ENCODE measurements at places on chromosomes 11 and 22.
A peak's percentile ranks its signal among the peaks of the same experiment; 100 is the strongest.

- no peak for DNase-seq
Measured at GRCh38 chr11:122173587-122173986, 57.6 kb upstream of the BLID start.

- DNase-seq, result no peak
Measured at GRCh38 chr11:32704775-32705174, 89.7 kb downstream of the CCDC73 start.

DNA sequence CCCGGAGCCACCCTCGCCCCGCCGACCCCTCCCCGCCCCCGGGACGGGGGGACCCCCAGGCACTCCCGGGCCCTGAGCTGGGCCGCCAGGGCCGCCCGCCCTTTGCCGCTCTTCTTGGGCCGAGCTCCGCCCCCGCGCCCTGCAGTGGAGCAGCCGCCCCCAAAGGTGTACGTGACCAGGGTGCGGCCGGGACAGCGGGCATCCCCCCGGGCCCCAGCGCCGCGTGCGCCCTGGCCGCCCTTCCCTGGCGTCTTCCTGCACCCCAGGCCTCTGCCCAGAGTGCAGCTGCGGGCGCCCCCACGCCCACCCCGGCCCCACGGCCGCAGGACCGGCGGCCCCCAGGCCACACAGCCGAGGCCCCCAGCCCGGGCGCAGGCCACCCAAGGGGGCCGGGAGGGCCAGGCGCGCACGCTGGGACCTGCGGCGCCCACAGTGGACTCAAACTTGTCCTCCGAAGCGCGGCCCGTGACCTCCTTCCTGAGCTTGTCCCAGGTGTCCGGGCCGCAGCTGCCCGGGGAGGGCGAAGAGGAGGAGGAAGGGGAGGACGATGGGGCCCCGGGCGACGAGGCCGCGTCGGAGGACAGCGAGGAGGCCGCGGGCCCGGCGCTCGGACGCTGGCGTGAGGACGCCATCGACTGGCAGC is 7.4 kb downstream of the B4GALNT4 start:
- DNase-seq, result no peak

GRCh38 chr11:10295064-10295901 is 1.3 kb upstream of the SBF2 start:
- DNase-seq, result no peak

DNA sequence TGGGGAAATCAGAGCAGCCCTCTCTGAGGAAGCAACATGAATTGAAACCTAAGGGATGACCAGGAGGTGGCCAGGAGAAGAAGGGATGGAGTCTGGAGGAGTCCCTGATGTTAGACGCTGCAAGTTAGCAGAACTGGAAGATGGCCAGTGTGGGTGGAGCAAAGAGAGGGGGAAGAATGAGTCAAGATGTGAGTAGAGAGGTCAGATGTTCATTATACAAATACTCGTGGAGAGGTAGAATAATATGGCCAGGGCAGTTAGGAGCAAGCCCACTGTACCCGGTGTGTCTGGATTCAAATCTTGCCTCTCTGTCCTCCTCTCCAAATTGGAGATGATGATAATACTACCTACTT is 242.0 kb downstream of the TENM4 start:
- DNase-seq, result no peak

DNA sequence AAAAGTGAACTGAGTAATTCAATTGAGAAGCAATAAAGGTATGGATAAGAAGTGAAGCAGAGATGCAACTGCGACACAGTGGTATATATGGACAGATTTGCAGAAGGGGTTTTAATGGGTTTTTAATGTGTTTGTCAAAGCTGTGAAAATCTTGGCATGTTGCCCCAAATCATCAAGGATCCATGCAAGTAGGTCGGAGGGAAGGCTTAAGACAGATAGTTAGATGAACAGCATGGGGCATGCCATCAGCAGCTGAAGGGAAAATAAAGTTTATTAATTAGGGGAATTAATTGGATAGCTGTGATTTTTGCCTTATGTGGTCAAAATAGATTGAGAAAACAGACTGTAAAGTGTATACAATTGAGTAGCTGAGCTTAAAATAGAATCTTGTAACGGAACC is 840.1 kb downstream of the JRKL start:
- DNase-seq, result no peak

DNA sequence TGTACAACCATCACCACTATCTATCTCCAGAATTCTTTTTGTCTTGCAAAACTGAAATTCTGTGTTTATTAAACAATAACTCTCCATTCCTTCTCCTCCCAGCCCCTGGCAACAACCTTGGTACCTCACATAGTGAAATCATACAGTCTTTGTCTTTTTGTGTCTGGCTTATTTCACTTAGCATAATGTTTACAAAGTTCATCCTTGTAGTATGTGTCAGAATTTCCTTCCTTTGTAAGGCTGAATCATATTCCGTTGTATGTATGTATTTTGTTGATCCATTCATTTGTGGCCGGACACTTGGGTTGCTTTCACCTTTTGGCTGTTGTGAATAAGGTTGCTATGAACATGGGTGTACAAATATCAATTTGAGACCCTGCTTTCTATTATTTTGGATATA is 243.7 kb upstream of the TBCEL start:
- no peak for DNase-seq

DNA sequence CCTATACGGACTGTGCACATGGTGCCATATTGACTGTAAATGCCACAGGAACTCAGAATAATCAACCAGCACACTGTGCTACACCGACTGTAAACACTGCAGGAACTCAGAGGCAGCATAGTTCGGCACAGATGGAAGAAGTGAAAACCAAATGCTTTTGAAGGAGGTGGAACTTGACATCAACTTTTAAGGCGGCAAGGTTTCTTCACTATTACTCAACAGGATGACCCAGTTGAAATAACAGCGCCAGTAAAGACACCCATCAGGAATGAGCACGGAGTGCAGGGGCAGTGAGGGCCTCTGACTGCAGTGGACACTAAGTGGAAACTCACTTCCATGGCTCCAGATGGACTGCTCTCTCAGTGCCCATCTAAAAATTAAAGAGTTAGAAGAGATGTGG is 15.7 kb downstream of the TESMIN start:
- no peak for DNase-seq

DNA sequence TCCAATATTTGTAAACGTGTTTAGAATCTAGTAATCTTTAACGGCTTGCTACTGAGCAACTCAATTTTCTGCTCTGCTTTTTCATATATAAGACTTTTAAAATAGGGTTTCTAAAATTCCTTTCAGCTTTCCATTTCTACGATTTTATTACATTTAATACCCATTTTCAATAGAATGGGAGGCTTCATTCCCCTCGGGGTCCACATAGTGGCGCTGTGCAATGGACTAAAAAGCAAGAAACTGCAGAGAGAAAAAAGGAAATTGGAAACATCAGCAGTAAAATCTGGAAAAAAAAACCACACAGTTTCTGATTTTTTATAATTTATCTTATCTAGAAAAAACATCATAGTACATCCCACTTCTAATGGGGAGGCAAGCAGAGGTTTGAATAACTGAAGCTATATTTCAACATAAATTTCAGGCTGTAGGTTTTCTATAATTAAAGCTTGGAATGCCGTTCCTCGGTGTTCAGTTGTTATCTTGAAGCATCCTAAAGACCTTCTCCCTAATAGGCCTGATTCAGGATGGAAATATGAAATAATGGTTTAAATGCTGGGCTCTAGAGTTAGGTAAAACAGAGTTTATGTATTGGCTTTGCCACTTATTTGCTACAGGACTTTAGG is 18.7 kb upstream of the JHY start:
- no peak for DNase-seq

DNA sequence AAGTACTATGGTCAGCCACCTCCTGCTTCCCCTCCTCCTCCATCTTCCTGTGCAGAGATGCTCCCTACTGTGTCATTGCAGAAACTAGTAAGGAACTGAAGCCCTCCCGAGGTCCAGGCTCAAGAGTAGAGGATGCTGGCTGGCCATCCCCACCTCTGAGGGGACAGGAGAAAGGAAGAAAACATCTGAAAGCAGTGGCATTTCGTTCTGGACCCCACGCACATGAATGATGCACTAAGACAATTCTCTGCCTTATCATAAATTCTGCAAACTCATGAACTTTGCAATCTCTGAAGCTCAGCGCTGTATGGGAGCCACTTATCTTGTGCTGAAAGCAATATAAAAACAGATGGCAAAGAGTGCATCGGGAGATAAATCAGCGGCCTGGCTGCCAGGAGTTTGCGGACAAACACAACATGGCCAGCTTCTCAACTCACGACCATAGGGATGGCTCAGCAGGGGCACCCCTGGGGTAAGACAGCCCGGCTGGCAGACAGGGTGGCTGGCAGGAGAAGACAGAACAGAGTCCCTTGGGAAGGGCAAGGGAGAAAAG is 306.4 kb downstream of the NXPE2 start:
- no peak for DNase-seq

GRCh38 chr11:107567739-107568335 is 2.3 kb upstream of the ALKBH8 start:
- no peak for DNase-seq

- no peak for DNase-seq
Measured at GRCh38 chr11:12724301-12725054, 50.3 kb downstream of the TEAD1 start.

DNA sequence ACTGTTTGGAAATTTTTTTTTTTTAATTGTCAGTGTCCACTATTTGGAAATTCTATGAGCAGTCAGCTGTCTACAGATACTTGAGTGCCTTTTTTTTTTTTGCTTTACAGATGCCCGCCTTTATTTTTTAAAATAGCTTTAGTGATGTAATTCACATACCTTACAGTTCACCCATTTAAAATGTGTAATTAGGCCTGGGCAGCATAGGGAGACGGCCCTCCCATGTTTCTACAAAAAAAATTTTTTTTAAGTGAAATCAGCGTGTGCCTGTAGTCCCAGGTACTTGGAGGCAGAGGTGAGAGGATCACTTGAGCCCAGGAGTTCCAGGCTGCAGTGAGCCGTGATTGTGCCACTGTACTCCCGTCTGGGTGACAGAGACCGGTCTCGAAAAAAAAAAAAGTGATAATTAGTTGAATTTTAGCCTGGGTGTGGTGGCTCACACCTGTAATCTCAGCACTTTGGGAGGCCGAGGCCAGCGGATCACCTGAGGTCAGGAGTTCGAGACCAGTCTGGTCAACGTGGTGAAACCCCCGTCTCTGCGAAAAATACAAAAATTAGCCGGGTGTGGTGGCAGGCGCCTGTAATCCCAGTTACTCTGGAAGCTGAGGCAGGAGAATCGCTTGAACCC is 1.5 kb downstream of the ZNF143 start:
- no peak for DNase-seq

DNA sequence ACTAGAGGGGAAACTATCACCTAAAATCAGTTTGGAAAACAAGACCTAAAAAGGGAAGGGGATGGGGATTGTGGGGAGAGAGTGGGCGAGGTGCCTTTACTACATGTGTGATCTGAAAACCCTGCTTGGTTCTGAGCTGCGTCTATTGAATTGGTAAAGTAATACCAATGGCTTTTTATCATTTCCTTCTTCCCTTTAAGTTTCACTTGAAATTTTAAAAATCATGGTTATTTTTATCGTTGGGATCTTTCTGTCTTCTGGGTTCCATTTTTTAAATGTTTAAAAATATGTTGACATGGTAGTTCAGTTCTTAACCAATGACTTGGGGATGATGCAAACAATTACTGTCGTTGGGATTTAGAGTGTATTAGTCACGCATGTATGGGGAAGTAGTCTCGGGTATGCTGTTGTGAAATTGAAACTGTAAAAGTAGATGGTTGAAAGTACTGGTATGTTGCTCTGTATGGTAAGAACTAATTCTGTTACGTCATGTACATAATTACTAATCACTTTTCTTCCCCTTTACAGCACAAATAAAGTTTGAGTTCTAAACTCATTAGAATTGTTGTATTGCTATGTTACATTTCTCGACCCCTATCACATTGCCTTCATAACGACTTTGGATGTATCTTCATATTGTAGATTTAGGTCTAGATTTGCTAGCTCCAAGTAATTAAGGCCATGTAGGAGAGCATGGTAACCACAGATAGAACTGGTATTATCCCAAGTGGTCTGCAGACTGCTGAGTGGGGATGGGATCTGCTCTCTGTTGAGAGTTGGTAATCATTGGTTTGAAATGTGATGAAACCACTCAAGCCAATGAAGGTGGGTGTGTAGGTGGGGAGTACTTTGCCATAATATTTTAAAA is 3.6 kb downstream of the NEAT1 start:
- DNase-seq, result peak; percentile 62

DNA sequence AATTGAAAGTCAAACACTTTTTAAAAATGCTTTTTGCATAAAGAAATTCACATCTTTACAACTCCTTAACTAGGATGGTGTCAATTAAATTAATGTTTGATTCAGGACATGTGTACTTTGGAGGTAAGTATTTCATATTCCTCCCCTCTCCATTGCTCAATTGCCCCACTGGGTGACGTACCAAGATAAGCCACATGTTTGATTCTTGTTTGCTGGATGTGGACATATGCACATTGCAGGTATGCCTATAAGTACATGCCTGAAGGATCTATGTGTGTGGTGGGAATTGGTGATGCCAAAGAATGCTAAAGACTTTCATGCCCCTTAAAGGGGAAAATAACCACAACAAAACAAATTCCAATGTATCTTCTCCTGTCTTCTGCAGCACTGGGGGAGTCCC is 5.8 kb downstream of the CD44 start:
- DNase-seq, result no peak

GRCh38 chr11:125464270-125464662 is 31.8 kb downstream of the FEZ1 start:
- DNase-seq, result no peak

GRCh38 chr11:76577226-76577920 is 93.2 kb downstream of the LRRC32 start:
- no peak for DNase-seq

DNA sequence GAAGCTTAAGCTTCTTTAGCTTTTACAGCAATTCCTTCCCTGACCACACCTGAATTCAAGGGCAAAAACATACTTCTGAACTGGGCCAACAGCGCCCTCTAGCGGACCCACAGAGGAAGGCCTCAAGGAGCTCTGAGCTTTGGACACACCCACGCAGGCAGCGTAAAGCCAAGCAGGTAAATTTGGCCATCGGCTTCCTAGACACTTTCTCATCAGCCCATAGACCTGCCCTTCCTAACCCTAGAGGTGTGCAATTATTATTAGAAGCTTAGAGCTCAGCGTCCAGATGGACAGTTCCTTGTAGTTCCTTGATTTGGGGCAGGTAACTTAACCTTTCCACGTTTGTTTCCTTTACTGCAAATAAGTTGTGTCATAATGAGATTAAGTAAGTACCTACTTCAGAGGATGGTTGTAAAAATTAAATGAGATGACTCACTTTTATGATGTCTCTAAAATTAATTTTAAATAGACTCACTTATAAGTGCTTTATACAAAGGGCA is 25.7 kb upstream of the HMGXB4 start:
- peak; percentile 83 for DNase-seq

- no peak for DNase-seq
Measured at GRCh38 chr11:57638811-57639320, 10.8 kb downstream of the YPEL4 start.

DNA sequence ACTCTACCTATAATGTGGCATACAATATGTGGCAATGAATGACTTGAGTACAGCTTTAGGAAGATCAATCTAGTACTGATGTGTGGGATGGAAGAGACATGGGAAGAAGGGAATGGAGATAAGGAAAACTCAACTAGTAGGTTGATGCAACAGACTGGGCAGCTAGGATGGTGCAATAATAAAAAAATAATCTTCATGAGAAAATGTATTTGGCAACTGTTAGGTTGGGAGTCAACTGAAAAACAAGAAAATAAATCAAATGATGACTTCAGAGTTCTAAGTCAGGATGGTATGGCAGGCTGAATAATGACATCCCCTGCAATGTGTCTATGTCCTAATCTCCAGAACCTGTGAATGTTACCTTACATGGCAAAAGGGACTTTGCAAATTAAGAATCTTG is 236.8 kb upstream of the PITPNB start:
- DNase-seq, result no peak

- DNase-seq, result peak; percentile 65
Measured at GRCh38 chr11:128469220-128469619, 118.1 kb downstream of the ETS1 start.

Measured in activated CD8-positive, alpha-beta memory T cell treated with anti-CD3 and anti-CD28 coated beads for 24 hours (primary cell).